ENCODE measurements at places on chromosomes 4 and X.

GRCh38 chrX:119687661-119688413, 5.1 kb downstream of the SEPTIN6 start:
- peak; percentile 55 for DNase-seq

DNA sequence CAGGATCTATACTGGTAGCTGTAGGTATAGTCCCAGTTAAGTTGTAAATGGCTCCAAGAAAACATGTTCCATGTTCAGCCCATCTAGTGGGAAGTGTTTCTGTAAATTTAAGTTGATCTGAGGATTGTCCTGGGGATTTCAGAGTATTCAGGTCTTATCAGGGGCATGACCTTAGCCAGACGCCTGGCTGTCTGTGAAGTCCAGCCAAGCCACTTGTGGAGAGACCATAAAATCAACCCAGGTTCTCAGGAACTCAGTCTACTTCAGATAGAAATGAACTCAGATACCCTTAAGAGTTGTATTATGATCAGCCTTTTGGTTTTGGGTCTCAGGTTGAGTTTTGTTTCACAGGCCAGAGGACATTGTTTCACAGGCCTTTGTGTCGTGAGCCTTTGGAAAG, 95.9 kb downstream of the EGF start:
- DNase-seq, result no peak

GRCh38 chr4:101346351-101347266, 717 bp downstream of the PPP3CA start:
- peak; percentile 61 for DNase-seq

- DNase-seq, result no peak
Measured at GRCh38 chrX:538311-538710, 92.3 kb upstream of the SHOX start.

GRCh38 chrX:118520216-118521206, 24.9 kb downstream of the DOCK11 start:
- DNase-seq, result no peak

GRCh38 chr4:41281038-41281634, 24.4 kb downstream of the UCHL1 start:
- DNase-seq, result no peak

- no peak for DNase-seq
Measured at GRCh38 chrX:24777660-24778059, 83.9 kb downstream of the POLA1 start.

- DNase-seq, result no peak
Measured at GRCh38 chrX:19798423-19798822, 89.0 kb downstream of the SH3KBP1 start.

DNA sequence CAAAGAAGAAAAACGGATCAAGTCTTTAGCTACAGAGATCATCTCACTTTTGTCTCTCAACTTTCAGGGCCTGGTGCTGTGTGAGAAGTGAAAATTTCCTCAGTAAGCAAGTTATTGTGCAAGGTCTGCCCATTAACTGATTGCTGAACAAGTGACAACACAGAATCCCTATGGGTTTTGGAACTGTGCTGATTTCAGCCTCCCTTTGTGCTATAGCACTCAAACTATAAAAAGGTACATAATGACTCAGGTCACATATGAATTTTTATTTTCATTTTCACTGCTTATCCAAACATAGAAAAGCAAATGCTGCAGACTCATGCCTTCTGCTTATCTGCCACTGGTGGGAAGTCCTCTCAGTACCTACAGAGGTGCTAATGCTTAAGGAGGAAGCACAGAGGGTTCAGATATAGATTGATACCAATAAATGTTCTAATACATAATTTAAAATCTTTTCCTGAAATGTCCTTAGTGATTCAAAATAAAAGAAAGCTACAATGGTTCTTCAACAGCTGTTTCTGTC, 576.2 kb upstream of the CT83 start:
- no peak for DNase-seq

GRCh38 chr4:41185614-41186592, 28.4 kb downstream of the APBB2 start:
- no peak for DNase-seq

GRCh38 chrX:17581641-17582040, 155.7 kb upstream of the SCML1 start:
- no peak for DNase-seq

DNA sequence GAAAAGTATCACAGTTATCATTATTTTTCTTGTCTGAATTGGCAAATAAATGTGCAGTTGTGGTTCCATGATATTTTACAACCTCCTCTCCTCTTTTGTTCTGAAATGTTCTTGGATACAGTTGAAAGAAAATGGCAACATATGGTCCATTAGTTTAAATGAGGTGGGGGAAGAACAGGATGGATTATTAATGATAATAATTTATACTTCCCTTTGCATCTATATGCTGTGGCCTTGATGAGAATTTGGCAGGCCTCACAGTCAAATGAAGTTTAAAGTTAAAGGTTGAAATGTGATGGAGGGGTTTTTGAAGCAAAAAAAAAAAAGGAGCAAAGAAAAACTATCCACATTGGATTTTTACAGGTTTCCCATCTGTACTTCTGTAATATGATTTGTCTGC, 946.3 kb upstream of the INTU start:
- DNase-seq, result no peak

- no peak for DNase-seq
Measured at GRCh38 chr4:183905081-183905592, at the start of gene STOX2. Gene STOX2 (plus strand): TSS chr4:183905307. CDS start chr4:183906791, 1,484 bp downstream.

DNA sequence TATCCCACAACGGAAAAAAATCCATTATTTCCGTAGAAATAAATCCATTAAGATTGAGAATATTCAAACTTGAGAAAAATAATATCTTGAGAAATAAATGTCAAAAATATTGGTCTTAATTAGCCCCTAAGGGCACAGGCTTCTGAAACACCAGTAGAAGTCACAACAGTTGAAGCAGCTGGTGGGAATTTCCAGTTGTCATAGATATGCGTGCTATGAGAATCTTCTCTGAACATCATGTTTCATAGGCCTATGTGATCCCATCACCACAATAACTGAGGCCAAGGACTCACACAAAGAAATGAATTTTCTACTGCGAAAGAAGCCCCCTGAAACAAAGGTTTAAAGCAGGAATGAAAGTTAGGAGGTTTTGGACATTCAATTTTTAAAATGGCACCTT, 292.0 kb downstream of the DTHD1 start:
- no peak for DNase-seq

DNA sequence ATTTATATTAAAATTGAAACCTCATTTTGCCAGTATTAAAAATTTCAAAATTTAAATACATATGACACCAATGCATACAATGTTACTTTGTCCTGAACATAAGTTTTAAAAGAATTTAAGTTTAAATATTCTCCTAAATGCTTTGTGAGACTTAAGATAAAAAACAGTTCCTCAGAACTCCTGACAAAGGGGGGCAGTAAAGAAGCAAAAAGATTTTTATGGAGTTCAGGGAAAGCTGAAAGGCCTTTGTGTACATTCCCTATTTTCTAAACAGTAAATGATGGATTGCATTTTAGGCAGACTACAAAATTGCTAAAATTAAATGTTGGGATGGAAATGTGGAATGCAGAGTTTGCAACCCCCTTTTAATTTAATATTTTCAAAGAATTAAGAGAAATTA, 81.7 kb downstream of the SNCA start:
- DNase-seq, result no peak

DNA sequence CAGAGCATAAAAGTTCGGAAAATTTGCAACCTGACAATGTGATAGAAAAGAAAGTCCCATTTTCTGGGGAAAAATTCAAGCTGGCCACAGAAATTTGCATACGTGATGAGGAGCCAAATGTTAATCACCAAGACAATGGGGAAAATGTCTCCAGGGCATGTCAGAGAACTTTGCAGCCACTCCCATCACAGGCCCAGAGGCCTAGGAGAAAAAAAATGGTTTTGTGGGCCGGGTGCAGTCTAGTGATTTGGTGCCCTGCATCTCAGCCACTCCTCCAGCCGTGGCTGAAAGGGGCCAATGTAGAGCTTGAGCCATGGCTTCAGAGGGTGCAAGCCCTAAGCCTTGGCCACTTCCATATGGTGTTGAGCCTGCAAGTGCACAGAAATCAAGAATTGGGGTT, 71.2 kb downstream of the CHRNA9 start:
- DNase-seq, result no peak

- DNase-seq, result no peak
Measured at GRCh38 chr4:152501846-152502536, 33.9 kb downstream of the FBXW7 start.

Data from T-cell (primary cell).